ENCODE measurements at places on chromosomes 13 and 19.

- DNase-seq = no peak
Observed at GRCh38 chr19:31294189-31294588, 55.0 kb downstream of the TSHZ3 start.

GRCh38 chr13:99590519-99591011, 89.3 kb downstream of the TM9SF2 start:
- no peak for DNase-seq

- no peak for DNase-seq
Observed at GRCh38 chr19:34231439-34231838, 22.9 kb upstream of the GARRE1 start.

GRCh38 chr19:34454685-34455084, 26.5 kb downstream of the UBA2 start:
- DNase-seq = no peak

- no peak for DNase-seq
Observed at GRCh38 chr13:22210134-22210930, 539.5 kb downstream of the FGF9 start.

DNA sequence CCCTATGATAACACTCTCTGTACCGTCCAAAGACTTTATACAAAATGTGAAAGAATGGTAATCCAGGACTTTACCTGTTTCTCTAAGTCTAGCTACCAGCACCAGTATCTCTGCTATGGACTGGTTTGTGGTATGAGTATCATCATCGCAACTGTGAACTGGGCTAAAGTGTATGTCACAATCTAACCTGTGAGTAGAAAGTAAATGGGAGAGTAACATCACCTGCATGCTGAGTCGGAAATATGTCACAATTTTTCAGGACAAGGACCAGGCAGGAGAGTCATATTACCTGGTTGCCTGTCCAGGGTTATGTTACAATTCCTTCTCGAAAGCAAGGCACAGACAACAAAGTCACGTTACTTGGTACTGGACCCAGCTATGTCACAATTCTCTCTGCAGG, 5.1 kb upstream of the ZNF43 start:
- DNase-seq = no peak

DNA sequence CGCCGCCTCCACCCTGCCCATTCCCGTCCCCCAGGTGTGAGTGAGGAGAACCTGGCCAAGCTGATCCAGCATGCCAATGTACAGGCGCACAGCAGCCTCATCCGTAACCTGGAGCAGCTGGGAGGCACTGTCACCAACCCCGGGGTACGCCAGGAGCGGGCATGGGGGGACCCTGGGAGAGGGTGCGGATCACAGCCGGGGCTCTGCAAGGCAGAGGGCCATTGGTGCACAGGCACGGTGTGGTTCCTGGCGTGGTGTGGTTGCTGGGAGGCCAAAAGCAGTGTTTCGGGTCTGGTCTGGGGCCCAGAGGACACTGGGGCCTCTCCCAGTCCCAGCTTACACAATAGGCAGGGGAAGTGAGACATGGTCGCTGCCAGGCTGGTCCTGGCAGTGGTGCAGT, 8.3 kb downstream of the STXBP2 start:
- DNase-seq = no peak
